ENCODE measurements at places on chromosomes 5 and 9.
A peak's percentile ranks its signal among the peaks of the same experiment; 100 is the strongest.

- no peak for DNase-seq
Measured at GRCh38 chr5:180690562-180690961, 41.2 kb upstream of the FLT4 start.

DNA sequence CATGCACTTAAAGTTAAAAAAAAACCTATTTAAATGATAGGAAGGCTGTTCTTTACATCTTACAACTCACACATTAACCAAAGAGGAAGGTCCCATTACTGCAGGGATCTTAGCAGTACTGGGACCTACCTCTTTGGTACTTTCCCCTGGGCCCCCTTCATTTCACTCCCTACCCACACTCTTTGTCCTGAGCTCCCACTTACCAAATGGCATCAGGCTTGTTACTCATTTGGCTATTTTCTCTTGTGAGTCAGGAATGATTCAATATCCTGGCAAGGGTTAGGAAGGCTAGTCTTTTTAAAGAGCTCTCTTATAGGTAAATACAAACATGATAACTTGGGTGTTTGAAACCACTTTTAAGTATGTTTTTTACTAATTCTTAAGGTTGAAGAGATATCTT lies 117.4 kb upstream of the ELL2 start:
- DNase-seq, result no peak

GRCh38 chr5:172303162-172303561 lies 19.6 kb upstream of the UBTD2 start:
- DNase-seq, result no peak

GRCh38 chr9:114247491-114247890 lies 75.4 kb upstream of the ORM1 start:
- DNase-seq, result no peak

DNA sequence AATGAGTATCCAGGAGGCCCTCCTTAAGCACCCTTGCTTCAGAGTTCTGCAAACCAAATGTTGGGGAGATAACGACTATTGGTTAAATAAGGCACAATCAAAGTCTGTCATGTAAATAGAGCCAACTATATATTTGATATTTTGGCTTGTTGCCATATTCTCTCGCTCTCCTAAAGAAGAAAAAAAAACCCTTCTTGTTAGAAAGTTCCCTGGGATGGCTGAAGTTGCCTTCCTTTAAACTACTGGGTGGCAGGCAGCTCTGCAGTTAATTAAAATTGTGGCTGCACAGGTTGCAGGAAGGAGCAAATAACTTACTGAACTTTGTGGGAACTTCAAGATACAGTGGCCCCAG lies 227.0 kb upstream of the ANKRD55 start:
- DNase-seq, result no peak

DNA sequence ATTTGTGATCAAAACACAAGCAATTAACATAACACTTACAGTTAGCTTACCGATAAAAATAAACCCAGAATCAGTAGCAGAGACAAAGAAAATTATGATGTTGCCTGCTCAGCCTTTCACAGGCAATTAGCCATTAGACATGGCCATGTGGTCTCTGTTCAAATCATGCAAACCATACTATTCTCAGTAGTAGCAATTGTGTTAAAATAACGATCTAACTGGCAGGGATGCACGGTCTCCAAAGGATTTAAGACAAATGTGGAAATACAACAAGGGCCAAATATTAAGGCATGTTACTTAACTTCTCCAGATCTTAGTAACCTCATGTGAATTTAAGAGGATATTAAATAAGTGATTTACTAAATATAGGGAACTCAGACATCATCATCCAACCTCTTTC lies 59.5 kb downstream of the PTBP3 start:
- DNase-seq, result no peak

DNA sequence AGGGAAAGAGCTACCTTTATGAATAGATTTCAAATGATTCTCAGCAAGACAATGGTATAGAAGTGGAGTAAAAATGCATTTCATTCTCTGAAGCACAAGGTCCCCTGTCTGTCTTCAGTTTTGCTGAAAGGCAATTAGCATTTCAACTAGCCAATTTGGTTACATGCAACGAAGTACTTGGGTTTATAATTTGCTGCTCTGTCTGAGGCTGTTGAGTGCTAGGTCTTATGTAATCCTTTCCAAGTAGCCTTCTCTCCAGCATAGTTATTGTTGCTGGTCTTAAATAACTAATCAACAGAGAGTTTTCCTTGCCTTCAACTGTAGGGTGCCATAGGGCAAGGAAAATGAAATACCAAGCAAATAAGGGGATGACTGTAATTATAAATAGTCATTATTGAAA lies 4.5 kb downstream of the ADGRV1 start:
- no peak for DNase-seq

DNA sequence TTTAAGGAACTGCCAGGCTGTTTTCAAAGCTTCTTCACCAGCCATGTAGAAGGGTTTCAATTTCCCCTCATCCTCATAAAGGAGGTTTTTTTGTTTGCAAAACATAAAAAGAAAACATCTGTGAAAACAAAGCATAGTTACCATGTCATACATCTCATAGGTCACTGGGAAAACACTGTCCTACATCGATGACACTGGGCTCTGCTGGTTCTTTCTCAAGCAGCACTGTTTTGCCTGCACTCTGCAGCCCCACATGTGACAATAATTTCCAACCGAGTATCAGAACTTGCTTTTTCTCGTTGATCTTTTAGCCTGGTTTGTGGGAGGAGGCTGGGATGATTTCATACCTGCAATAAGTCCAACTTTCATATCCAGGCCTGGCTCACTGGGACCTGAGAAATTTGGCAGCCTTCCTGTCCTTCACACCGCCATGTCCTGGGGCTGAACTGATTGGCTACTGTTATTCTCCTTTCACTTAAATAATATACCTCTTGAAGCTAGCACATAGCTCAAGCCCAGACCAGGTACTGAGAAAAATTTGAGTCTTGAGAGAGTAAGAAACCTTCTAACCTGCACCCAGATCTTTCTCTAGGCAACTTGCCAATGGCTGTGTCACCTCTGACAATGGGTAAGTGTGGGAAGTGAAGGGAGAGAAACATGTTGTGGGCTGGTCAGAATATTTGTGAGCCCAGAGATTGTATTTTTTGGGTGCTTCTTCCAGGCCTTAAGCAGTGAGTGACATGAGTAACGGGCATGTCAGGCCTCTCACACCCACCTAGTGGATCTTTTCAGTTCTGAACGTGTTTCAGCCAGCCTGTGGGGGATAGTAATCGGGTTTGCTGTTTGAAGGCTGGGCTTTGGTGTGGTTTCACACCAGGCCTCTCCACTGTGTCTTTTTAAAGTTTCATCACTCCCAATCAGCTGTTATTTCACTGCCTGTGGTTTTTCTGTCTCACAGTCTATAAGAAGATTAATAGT lies 502.8 kb downstream of the NTRK2 start:
- DNase-seq, result no peak

DNA sequence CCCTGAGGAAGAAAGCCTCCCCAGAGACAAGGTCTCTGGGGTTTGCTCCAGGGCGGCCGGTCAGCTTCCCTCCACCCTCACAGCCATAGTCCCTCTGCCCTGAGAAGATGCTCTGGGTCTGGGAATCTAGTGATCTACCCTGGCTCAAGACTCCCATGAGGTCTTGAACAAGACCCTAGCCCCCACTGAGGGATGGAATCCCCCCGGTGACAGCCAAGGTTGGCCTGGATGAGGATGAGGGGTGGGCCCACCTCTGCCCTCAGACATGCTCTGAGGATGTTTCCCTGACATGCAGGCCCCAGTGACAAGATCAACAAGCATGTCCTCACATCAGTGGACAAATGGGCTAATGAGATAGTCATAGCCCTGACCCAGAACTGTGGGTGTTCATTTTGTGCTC lies 138.6 kb downstream of the C5orf15 start:
- DNase-seq, result no peak

- no peak for DNase-seq
Measured at GRCh38 chr9:100112677-100113336, 13.8 kb downstream of the INVS start.

GRCh38 chr9:134544388-134545214 lies 97.0 kb upstream of the COL5A1 start:
- DNase-seq, result no peak

GRCh38 chr5:54630738-54631359 lies 113.3 kb downstream of the SNX18 start:
- no peak for DNase-seq

DNA sequence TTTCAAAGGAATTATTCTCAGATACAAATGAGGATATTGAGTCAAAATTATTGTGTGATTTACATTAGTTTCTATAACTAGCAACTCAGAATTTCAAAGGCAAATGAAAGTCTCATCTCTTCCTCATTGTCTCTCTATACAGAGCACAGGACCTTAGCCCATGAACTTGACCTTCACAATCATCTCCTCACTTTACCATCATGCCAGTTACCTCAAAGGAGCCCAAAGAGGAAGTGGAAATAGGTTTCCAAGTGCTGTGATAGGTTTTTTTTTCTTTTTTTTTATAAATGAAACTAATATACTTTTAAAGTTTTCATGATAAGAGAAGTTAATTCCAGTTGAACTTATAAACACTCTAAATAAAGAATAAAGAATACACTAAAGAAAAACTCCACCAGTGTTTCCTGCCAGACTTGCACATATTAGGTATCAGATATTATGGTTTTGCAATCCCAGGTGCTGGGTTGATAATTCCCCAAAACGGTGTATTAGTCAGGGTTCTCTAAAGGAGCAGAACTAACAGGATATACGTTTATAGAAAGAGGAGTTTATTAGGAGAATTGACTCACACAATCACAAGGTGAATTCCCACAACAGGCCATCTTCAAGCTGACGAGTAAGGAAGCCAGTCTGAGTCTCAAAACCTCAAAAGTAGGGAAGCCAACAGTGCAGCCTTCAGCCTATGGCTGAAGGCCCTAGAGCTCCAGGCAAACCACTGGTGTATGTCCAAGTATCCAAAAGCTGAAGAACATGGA lies 50.1 kb upstream of the ADAMTS16 start:
- no peak for DNase-seq

DNA sequence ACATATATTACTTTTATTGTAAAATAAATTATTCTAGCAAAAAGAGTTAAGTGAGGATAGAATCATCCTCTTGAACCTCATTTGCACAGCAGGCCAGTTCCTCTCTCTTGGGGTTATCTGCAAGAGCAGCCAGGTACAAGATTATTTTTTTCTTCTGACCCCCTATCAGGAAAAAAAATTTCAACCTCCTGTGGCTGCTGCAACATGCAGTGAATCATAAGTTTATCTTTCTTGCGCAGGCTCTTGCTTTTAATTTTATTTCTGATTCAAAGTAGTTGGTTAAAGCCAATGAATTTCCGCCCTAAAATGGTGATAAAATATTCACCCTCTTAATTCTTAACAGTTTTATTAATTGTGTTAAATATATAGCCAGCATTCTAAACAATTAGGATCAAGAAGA lies 69.7 kb upstream of the PPP3R2 start:
- peak; percentile 76 for DNase-seq

GRCh38 chr5:180233729-180234128 lies 24.7 kb upstream of the RASGEF1C start:
- no peak for DNase-seq

- DNase-seq, result no peak
Measured at GRCh38 chr5:30968971-30969370, 224.5 kb upstream of the CDH6 start.

DNA sequence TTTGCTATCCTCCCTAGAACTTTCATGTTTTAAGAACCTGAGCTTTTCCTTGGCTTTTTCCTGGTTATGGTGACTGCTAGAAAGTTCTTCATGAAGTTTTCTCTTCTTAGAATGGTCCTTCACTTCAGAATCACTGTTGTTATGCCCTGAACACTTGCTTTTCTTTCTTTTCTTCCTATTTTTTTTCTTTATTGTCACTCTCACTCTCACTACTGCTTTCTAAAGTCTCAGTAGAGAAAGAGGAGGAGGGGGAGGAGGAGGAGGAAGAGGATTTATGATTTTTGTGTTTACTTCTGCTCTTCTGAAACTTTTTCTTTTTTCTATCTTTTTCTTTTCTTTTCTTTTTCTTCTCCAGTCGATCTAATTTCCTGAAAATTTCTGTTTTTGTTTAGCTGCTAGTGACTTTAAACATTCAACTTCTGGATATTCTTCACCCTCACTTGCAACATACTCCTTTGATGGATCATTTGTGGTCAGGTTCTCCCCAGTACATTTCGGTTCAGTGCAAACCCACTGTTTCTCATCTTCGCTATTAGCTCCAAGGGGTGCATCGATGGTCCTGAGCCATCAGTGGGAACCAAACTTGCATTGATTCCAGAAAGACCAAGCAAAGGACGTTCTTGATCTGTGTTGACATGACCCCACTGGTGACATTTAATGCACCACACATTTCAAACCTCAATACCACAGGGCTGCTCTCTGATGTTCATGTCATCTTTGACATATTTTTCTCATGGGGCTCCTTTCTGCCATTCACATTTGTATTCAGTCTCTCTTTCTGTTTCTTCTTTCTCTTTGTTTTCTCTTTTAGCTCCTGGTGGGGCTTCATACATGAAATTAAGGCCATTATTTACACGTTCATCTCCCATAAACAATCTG lies 81.6 kb upstream of the HAND1 start:
- DNase-seq, result no peak

- DNase-seq, result no peak
Measured at GRCh38 chr5:16108418-16108817, 71.2 kb downstream of the MARCHF11 start.

GRCh38 chr5:76920491-76920890 lies 32.4 kb upstream of the CRHBP start:
- DNase-seq, result no peak

- no peak for DNase-seq
Measured at GRCh38 chr5:156755421-156756087, 94.5 kb upstream of the PPP1R2B start.

GRCh38 chr9:123283048-123283408 lies 14.6 kb upstream of the STRBP start:
- DNase-seq, result no peak

DNA sequence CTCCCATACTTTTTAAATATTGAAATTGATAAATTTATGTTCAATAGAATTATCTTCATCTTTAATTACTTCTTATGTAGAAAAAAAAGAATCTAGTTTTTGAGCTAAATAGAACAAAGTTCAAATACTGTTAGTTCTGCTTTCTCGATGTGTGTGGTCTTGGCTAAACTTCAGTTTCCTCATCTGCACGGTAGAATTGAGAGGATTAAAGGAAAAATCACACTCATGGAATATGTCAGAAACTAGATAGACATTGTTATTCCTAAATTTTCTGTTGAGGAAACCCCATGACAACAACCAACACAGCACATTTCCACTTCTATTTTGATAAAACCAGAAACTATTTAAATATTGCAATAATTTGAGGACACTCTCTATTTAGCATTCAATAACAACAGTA lies 100.3 kb downstream of the MUSK start:
- no peak for DNase-seq

GRCh38 chr5:16568875-16569580 lies 47.8 kb downstream of the RETREG1 start:
- DNase-seq, result no peak

GRCh38 chr5:2805080-2805479 lies 53.6 kb upstream of the IRX2 start:
- no peak for DNase-seq

GRCh38 chr5:56763182-56763581 lies 52.2 kb upstream of the MAP3K1 start:
- no peak for DNase-seq

- DNase-seq, result no peak
Measured at GRCh38 chr5:149071756-149072155, 8.9 kb upstream of the SH3TC2 start.

GRCh38 chr5:176530393-176530982 lies 6.7 kb downstream of the RNF44 start:
- DNase-seq, result no peak

- no peak for DNase-seq
Measured at GRCh38 chr5:110625376-110625999, 101.0 kb downstream of the TMEM232 start.
